ENCODE measurements at places on chromosomes 11 and 22.

DNA sequence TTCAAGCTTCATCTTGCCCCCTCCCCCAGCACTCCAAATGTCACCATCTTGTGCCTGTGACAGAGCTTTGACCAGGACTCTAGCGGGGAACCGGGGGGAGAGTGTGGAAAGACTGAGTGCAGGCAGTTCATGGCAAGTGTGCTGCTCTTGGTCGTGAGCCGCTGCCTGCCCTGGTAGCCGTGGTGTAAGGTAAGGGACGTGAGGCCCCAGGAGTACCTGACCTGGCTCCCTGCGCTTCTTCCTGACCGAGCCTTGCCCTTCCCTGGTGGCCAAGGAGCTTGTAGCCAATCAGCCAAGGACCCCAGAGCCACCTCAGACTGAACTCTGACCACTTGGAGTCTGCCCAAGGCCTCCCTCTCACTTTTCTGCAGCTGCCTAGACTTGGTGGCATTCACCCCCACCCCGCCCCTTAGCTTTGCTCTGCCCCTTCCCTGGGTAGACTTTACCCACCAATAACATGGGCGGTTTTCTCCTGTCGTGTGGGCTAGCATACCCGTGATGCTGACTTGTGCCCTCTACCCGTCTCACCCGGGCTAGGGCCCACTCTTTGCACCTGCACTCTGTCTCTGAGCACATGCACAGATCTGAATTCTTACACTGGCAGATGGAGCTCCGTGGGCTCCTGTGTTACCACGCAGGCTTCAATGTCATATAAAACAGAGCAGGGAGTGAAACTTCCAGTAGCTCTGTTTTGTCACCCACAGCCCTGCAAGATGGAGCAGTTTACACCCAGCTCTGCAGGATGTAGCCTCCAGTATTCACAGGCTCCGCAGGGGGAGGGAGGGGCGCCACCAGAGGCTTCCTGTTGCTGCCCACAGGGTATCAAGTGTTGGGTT is 1.5 kb downstream of the DGKZ start:
- DNase-seq, result no peak

DNA sequence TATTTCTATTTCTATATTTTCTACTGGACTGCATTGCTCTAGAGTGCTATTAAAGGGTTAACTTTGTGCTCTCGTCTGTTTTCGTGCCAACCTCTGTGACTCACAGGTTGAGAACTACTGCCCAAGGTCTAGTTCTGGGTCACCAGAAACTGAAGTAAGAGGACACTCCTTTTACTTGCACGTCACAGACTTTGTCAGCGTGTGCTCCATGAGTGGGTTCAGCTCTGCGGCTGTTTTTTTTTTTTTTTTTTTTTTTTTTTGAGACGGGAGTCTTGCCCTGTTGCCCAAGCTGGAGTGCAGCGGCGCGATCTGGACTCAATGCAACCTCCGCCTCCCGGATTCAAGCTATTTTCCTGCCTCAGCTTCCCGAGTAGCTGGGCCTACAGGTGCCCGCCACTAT is 49.8 kb downstream of the CLMP start:
- peak; percentile 86 for DNase-seq

- no peak for DNase-seq
Measured at GRCh38 chr11:21056644-21057043, 387.3 kb downstream of the NELL1 start.

DNA sequence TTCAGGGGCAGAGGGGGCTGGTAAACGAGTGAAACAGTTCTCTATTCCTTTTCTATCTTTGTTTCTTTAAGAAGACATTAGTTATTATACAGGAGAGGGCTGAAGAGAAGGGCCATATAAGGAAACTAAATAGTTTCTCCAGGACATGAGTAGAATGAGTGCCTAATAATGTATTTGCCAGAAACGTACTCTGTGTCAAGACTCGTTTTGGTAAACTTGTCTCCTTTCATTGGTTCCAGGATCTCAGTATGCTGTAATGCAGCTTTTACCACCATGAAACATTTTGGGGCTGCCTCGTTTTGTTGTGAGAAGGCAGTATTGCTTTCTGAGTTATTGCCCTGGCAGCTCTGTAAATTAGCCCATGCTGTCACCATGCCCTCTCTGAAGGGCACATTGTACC is 51.7 kb downstream of the POLD3 start:
- no peak for DNase-seq

DNA sequence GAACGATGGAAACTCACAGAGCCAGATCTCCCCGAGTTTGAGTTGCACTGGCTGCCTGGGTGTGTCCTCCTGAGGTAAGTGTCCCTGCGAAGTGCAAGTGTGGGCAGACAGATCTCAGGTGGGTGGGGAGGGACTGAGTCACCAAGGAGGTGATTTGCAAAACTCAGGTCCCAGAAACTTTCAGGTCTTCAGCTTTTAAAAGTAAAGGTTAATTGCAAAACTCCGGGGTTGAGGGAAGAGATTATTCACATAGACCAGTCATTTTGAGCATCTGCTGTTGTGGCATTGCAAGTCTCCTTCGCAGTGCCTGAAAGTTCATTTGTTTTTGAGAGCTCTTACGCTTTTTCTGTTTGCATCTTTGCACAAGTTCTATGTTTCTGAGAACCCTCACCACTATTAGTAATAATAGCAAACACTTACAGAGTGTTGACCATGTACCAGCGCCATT is 7.1 kb downstream of the CD44 start:
- no peak for DNase-seq

DNA sequence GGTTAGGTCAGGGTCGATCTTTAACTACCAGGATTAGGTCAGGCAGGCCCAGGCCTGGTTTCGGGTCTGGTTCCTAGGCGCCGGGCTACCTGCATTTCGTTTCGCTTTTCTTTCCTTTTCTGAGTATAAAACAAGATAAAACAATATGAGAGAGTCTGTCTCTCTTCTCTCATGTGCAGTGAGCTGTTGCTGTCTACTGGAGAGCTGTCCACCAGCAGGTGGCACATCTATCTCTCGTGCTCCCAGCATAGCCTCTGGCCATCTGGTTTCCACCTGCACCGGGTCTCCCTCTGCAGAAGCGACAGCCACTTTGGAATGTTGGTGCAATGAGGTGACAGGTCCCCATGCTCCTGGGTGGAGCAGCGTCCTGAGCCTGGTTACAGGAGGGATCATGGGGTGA is 27.6 kb downstream of the RIBC2 start:
- DNase-seq, result peak; percentile 37

DNA sequence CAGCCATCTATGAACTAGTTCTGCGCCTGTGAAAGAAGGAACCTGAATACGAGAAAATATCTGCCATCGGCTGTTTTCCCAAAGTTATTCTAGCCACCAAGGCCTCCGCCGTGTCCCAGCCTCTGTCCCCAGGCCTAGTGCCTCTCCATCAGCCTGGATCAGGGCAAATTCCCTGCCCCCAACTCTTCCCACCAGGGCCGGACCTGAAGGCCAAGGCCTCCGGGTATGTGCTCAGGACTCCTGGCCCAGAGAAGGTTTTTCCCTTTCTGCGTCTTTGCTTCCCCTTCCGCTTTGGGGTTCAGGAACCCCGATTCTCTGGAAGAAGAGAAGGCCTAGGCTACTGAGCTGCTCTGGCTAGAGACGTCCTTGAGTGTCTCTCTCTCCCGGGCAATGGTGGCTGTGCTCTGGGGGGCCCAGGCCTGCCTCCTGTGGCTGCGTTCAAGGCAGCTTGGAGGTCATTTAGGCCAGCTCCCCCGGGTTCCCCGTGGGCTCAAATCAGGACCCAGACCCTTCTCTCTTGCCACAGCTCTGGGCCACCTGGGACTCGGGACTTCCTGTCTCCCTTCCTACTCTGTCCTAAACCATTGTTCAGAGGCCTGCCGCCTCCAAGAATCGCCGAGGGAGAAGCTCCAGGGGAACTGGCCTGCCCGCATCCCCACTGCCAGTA is 1.6 kb downstream of the ALX4 start:
- DNase-seq, result no peak

GRCh38 chr11:23205156-23205871 is 345.0 kb upstream of the CCDC179 start:
- DNase-seq, result no peak

DNA sequence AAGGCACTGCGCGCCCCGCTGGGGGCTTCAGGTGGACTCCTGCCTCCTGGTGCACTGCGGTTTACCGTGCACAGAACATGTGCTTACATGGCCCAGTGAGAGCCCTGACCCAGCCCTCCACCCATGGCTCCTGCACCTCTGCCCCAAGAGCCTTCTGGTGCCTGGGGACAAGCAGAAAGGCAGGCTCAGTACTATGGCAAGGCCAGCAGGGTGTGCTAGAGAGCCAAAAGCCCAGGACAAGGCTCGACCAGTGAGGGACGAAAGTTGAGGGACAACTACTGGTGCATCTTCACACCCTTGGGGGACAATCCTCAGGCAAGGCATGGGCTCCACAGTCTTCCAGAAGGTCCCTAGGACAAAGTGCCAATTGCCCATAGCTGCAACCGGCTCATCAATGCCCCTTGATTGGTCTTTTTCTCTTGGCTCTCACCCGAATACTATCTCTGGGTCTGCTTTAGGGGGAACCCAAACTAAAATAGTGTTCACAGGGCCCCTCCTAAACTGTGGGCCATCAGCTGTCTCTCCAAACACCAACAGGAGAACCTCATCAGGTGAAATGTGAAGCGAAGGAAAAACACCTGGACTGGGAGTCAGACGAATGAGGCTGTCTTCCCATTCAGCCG is 13.5 kb downstream of the PGA5 start:
- DNase-seq, result peak; percentile 46

GRCh38 chr22:45972091-45972888 is 4.7 kb downstream of the WNT7B start:
- no peak for DNase-seq

GRCh38 chr11:65482306-65482850 is 16.5 kb upstream of the MALAT1 start:
- no peak for DNase-seq

DNA sequence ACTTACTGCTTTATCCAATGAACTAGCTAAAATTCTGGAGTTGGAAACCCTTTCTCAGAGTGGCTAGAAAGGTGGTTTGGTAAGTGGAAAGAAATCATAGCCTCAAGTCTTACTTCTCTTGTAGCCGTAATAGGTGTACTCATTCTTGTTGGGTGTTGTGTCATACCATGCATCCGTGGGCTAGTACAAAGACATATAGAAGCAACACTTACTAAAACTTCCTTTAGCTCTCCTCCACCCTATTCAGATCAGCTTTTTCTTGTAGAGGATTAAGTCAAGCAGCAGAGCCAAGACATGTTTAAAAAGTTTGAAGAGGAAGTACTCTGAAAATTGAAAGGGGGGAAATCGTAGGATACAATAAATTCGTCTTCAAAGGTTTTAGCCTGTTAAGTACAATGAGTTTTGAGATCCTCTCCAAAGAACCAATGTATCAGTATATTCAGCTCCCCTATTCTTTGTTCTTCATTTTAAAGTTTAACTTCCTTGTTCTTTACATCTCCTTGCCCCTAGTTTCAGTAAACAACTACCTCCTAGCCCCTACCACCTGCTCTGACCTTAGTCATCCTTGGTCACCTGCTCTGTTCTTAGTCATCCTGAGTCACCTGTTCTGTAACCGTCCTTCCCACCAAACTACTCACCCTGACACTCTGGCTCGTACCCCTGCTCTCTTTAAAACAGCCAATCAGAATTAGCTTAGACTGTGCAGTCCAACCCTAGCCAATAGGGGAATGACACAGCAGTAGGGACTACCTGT is 62.1 kb upstream of the DEUP1 start:
- DNase-seq, result no peak

GRCh38 chr11:64859542-64860414 is 15.3 kb upstream of the CDC42BPG start:
- no peak for DNase-seq

GRCh38 chr11:37511425-37511933 is 913.4 kb upstream of the RAG2 start:
- DNase-seq, result no peak

DNA sequence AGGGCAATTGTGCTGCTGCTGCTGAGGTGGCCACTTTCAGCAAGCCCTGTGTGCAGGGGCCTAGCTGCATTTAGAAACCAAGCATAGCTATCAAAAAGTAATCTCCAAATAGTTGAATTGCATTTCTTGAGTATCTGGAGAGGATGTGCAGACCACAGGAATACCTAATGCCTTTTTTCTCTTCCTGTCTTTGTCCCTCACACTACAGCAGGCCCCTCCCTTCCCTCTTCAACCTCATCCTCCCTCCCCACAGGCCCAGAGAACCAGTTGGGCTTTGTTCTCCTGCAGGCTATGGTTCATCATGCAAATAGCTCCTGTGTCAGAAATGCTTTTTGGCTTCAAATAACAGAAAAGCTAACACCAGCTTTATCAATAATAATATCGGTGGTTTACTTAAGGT is 47.7 kb downstream of the DKK3 start:
- no peak for DNase-seq

DNA sequence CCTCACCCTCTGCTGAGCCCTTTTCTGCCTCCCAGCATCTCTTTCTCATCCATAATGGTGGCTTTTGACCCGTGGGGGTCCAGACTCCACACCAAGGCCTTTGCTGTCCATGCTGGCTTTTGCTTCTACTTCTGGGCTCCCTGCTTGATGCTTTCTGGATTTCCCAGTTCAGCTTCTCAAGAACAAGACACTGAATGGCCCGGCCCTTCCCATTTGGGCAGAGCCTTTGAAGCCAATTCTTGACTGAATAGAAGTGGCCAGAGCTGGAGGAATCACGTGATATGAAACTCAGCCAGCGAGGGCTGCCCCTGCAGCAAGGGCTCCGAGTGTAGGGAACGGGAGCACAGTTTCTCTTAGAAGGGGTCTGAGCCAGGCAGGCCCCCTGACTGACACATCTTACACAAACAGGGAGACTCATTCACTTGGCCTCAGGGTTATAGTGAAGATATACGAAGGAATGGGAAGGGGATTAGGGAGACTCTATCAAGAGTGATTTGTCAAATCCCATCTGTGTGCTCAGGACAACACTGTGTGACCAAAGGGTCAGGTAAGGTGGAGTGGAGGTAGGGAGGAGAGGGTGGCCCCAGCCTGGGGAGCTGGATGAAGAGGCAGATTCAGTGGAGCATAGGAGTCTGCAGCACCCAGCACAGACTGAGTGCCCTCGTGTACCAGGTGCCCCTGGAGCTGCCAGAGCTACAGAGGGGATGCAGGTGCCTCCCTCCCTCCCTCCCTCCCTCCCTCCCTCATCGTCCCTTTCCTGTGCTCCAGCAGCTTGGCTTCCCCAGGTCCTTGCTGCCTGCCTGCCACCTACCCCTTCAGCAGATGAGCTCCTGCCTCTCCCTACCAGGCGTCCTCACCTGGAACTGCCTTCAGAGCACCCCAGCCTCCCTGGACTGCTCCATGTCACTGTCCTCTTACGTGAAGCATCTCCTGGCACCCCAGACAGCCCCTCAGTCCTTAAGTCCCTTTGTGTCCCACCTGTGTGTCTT is 106.0 kb downstream of the TRIM29 start:
- no peak for DNase-seq
